NCI-H1105 treated with DMSO at 0.1 percent for 48 hours (cell line): ENCODE measurements at places on chromosomes 1 and 21.

- no peak for DNase-seq
These were observed 97.4 kb downstream of the CENPF start for GRCh38 chr1:214700437-214700836.

GRCh38 chr1:210496063-210496462, 167.4 kb downstream of the HHAT start:
- DNase-seq: no peak

DNA sequence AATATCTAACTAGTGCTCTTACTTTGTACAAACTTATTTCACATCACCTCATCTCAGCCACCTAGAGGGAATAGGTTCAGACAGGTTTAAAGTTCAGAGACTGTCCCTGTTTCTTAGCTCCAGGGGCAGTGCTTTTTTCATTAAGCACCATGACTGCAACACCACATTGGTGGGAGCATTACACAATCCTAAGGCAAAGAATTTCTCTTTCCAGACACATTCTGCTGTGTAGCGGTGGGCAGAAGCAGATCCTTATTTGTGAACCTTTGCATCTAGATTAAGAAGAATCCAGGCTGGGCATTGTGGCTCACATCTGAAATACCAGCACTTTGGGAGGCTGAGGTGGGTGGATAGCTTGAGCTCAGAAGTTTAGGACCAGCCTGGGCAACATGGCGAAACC, 16.1 kb downstream of the LCA5L start:
- no peak for DNase-seq

DNA sequence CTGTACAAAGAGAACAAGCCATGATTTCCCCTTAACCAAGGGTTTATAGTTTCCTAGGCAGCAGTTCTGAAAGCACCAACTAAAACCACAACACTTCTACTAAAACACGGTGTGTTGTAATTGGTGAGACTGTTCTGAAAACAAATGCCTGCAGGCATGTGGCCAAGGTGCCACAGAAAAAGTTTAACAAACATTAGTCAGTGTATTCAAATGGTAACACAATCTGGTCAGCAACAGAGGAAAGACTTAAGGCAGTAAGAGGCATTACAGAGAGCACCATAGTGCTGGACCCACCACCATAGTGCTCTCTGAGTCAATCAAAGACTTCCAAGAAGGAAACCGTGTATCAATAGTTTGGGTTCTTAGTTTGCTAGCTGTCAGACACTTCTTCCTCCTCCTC, 16.7 kb downstream of the SNIP1 start:
- no peak for DNase-seq

DNA sequence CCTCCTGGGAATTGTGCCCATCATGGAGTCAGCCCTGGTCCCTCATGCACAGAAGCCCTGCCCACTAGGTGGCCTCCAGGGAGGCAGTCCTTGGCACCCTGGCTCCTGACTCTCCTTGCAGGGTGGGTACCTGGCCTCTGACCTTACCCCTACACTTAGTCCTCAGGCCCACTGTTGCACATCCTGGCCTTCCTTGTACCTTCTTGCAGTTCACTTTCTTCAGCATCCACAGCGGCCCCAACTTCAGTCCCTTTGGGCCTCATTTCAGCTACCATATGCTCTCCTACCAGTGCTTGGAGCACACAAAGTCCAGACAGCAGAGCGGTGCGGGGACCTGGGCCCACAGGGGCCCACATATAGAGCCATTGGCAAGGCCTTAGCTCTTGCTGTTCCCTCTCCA, 19.2 kb upstream of the PARP1 start:
- DNase-seq: no peak

- DNase-seq: no peak
These were observed 9.9 kb upstream of the HJV start for GRCh38 chr1:146031476-146031875.

DNA sequence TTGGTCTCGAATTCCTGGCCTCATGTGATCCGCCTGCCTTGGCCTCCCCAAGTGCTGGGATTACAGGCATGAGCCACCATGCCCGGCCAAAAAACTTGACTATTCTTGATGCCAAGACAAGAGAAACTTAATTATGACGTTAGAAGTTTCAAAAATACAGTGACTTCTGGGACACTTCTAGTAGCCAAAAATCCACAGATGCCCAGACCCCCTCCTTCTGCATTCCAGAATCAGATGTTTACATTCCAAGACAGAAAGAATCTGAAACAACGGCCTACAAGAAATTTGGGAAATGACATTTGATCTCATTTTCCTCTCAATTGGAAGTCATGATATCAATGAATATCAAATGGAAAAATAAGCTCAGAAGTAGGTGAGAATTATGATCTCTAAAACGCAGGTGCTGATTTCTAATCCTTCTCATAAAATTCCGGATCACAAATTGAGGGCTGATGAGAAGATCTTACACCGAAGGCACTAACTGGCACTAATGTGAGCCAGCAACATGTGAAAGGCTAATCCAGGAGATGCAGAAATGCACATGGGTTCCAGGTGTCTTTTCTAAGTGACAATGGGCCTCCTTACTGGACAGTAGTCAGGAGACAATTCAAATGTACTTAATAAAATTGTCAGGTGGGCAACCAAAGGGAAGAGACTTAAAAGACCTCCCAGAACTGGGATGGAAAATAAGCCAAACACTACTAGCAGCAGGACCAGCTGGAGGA, 5.5 kb downstream of the RAB29 start:
- no peak for DNase-seq

- DNase-seq: no peak
These were observed 439.1 kb downstream of the PLA2G4A start for GRCh38 chr1:187267827-187268226.
